ENCODE measurements at places on chromosomes 11 and 22. TPM values are rescaled to one million over a fixed set of nuclear protein-coding genes. Genes with fewer than 3 reads are reported as not detected.

PGA4 gene
- total RNA-seq, result not detected

KCNE3 gene
- not detected for total RNA-seq

SIK3 gene
- 25.9 TPM for total RNA-seq

TRPM5 gene
- not detected for total RNA-seq

CLDN5 gene
- total RNA-seq, result not detected

OR51E2 gene
- total RNA-seq, result not detected

KCNK4 gene
- total RNA-seq, result not detected

RAB38 gene
- total RNA-seq, result 0.70 TPM

PATE1 gene
- total RNA-seq, result not detected

SLC22A8 gene
- not detected for total RNA-seq

ETS1 gene
- 467 TPM for total RNA-seq

TCN2 gene
- total RNA-seq, result 0.34 TPM

KIRREL3 gene
- not detected for total RNA-seq

SLC7A4 gene
- 0.16 TPM for total RNA-seq
